ENCODE measurements at places on chromosomes 12 and 14. TPM values are rescaled to one million over a fixed set of nuclear protein-coding genes. Genes with fewer than 3 reads are reported as not detected.

- no peak for DNase-seq
Measured at GRCh38 chr12:71046215-71046614, 111.6 kb downstream of the TSPAN8 start.

DNA sequence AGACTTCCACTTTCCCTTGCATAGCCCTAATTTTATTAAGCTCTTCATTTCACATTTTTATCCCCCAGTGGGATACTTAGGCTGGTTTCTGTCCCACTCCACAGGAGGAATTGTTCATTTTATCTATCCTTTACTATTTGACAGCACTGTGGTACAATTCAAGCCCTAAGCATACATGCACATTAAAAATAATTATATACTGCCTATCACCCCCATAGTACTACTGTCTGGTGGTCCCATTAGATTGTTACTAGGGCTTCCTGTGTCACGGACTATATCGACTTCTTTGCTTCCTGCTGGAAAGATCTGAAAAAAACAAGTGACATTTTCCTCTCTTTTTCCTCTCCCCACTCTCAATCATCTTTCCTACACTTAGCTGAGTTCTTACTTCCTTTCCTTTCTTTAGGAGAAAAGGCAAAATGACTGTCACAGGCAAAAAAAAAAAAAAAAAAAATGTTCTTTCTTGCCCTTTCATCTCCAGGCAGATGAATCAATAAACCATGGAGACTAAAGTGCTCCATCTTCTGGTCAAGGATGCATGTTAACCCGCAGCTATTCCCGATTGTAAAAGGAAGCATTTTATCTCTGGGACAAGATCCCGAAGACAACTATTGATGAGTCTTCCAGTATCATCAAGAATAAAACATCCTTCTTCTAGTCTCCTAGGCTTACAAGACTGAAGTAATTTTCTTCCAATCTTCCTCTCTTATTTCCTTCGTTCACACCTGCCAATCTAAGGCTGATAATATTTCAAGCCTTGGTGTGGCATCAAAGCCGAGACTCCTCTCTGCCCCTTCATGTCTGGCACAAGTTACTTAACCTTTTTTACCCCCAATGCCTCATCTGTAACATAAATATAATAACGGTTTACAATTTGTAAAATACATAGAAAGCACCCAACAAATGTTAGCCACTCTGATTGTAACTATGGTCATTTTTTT is 94.4 kb upstream of the PLEKHG7 start:
- no peak for DNase-seq

- no peak for DNase-seq
Measured at GRCh38 chr12:2735432-2735831, 59.3 kb upstream of the FKBP4 start.

DNA sequence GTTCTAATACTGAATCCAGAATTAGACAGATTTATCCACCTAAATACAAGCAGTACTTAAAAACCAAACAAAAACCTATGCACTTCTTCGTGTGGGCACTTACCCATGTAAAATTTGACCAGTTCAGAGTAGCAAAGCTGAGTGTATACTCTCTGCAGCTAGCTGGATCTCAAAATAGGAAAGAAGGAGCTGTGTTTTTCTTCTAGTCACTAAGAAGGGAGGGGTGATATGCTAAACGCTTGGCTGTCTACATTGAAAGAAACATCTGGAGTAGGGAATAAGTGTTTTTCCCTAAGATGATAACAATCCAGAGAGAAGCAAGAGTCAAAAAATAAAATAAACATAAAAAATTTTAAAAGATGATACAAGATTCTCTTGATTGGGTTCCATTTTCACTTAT is 20.0 kb downstream of the RBMS2 start:
- no peak for DNase-seq

DNA sequence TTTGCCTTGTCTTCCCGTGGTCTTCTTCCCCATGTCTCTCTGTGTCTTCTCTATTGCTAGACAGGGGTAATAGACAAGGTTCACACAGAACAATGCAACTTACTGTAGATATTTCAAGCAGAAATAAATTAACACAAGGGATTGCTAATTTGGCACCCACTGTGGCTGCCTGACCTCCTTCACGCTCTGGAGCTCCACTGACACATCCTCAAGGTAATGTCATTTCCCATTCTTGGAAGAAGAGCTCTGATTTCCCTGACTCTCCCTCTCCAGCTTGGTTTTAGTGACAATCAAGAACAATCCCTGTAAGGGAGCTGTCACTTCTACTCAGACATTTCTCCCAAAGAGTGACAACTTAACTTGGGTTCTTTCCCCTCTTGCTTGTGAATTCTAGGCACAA is 105.4 kb upstream of the NAP1L1 start:
- DNase-seq, result no peak

- DNase-seq, result peak; percentile 34
Measured at GRCh38 chr12:121804417-121805111, 755 bp downstream of the SETD1B start.

Gene AQP2
- polyA plus RNA-seq, result not detected

Gene PRH1
- polyA plus RNA-seq, result 0.59 TPM

All from psoas muscle (tissue), 8 donors.